ENCODE measurements at places on chromosomes 11 and 22.

GRCh38 chr11:70517988-70518907 is 119.9 kb downstream of the CTTN start:
- no peak for DNase-seq

GRCh38 chr11:126061707-126062678 is 673 bp downstream of the CDON start:
- peak; percentile 24 for DNase-seq

DNA sequence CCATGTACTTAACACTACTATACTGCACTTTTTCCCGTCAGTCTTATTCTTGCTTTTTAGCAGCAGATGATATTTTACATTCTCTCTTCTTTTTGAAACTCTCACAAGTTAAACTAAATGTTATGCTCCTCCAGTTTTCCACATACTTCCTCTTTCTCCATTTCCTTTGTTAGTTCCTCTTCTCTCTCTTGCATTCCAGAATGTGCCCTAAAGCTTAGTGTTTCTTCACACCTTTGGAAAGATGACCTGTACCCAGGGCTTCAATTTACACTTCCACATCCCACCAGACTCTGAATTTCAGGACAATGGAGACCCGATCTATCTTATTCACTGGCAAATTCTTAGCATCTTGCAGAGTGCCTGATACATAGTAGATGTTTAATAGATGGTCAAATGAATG is 51.8 kb downstream of the APIP start:
- DNase-seq, result no peak

DNA sequence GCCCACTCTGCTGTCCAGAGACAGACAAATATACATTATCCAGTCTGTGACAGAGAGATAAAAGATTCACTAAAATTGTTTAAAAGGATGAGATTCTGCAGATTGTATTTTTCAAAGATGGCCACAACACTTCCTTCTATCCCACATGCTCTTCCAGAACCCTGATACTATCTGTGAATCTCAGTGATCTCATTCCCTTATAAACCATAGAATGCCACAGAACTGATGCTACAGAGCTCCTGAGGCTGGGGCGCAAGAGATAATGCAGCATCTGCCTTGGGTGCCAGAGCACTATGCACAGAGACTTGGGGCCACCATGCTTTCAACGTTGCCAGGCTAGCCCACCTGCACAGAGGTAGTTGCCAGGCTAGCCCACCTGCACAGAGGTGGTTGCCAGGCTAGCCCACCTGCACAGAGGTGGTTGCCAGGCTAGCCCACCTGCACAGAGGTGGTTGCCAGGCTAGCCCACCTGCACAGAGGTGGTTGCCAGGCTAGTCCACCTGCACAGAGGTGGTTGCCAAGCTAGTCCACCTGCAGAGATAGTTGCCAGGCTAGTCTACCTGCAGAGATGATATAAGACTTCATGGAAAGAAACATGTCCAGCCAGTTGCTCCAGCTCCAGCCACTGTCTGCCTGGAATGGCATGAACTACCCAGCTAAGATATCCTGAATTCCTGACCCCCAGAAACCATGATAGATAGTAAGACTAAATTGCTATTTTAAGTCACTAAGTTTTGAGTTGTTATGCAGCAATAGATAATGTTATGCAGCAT is 17.6 kb upstream of the SEPTIN5 start:
- no peak for DNase-seq

- DNase-seq, result no peak
These were observed 39.4 kb downstream of the SHANK2 start for GRCh38 chr11:71212871-71213559.

DNA sequence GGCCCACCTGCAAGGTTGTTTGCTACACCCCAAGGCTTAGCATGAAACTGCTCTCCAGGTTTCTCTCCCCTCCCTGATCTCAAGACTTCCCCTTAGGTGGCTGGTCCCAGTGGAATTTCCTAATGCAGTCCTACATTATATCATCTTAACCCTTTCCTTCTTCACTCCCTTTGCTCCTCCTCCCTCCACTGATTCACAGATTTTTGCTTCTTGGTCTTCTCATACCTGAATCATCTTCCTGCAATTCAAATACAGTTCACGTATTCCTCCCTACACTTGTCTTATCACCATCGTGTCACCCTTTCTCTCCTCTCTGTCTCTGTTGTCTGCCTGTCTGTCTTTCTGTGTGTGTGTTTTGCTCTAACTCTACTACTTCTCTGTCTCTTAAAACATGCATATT is 17.0 kb downstream of the MMP10 start:
- no peak for DNase-seq

GRCh38 chr22:17115945-17116565 is 5.1 kb downstream of the TMEM121B start:
- no peak for DNase-seq

GRCh38 chr22:42869888-42870480 is 12.9 kb upstream of the ARFGAP3 start:
- no peak for DNase-seq

GRCh38 chr22:28142361-28142961 is 223.4 kb upstream of the PITPNB start:
- DNase-seq, result peak; percentile 45

DNA sequence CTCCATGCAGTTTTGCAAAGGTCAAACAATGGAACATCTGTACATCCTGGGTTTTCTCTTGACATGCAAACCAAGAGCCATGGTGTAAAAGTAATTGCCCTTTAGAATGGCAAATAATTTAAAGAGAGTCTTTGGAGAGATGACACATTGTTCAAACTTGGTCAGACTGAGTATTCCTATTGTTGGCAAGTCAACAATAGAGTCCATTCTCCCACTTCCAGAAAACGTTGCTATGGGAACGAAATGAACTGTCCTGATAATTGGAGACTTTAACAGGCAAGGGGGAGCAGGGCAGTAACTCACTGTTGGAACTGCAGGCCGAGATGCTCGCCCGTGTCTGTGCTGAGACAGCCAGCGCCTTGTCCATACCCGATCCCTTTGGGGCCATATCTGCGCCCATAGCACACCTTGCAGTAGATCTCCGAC is 13.9 kb downstream of the CSRP3 start:
- DNase-seq, result no peak

DNA sequence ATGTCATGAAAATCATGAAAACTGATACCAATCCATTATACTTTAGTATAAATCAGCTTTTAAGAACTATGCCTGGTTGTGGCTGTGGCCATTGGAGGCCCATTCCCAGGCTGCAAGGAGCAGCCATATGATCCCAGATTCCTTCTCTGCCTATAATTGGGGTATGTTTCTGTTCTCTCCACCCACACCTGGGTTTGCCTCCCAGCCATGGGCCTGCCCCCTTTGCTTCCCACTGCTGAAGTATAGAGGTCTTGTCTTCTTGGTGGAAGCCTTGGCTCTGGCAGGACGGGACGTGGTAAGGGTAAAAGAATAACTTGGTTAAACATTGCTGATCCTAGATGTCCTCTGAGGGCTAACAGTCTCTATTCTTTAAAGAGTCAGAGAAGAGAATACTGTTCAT is 2.4 kb downstream of the MICAL2 start:
- DNase-seq, result no peak

GRCh38 chr11:94658888-94659287 is 91.7 kb downstream of the PIWIL4 start:
- no peak for DNase-seq

GRCh38 chr11:121626507-121626875 is 173.7 kb upstream of the SORL1-AS1 start:
- DNase-seq, result no peak

GRCh38 chr22:21628386-21629254 is 1.2 kb downstream of the YDJC start:
- DNase-seq, result no peak

DNA sequence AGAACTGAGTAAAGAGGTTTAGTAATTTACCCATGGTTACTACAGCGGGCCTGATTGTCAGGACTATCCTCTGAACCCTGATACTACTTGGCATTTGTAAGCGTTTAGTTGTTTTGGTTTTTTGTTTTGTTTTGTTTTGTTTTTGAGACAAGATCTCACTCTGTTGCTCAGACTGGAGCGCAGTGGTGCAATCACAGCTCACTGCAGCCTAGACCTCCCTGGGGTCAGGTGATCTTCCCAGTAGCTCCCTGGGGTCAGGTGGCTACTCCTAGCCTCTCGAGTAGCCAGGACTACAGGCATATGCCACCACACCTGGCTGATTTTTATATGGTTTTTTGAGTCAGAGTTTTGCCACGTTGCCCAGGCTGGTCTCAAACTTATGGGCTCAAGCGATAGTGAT is 118.6 kb downstream of the WNT11 start:
- DNase-seq, result no peak

DNA sequence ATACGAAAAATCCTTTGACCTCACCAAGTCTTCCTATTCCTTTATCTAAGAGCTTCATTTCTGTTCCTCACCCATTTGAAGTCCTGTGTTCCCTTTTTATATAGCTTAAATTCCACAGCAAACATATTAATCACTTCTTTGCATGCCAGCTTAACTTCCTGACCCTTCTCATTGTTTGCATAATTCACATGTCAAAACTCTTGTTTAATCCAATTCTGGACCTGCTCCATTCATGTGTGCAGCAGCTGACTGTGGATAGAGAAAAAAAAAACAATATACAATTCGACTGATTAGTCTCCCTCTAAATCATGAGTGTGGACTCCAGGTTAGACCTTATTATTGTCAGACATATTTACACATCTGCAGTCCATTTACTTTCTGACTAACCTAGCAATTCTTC is 991.2 kb upstream of the TENM4 start:
- DNase-seq, result no peak

DNA sequence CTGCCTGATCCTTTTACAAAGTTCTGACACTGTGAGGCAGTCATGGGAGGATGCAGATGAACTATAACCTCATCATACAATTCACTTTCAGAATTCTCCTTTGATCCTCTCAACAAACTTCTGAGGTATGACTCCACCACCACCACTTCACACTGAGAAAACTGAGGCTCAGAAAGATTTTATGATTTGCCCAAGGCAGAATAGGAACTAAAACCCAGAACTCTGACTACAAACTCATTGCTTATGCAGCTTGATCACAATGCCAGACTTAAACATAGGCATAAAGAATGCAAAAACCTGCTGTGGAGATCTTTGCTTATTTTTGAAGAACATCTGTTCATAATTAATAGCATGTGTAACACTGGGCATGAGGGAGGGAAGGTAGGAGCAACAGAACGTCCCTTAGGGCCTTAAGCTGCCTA is 20.4 kb downstream of the FAM168A start:
- no peak for DNase-seq

GRCh38 chr22:29313126-29313575 is 2.3 kb downstream of the RASL10A start:
- DNase-seq, result no peak

- no peak for DNase-seq
These were observed 2.6 kb downstream of the EWSR1 start for GRCh38 chr22:29270475-29271271.

DNA sequence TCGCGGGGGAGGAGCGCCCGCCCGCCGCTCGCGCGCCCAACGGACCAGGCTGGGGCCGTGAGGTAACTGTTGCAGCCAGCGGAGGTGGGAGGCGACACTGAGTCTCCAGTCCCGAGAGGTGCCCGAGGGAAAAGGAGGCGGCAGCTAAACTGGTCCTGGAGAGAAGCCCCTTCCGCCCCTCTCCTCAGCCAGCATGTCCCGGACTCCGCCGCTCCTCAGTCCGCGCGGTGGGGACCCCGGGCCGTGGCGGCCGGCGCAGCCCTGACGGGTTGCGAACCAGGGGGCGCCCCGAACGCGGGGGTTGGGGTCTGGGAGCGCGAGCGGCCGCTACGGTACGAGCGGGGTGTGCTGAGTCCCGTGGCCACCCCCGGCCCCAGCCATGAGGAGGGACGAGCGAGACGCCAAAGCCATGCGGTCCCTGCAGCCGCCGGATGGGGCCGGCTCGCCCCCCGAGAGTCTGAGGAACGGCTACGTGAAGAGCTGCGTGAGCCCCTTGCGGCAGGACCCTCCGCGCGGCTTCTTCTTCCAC is at the start of gene PDE3B:
TSS of gene PDE3B (plus strand) at position 108 of the 529 bp plus-strand sequence. CDS start at position 380, 272 bp downstream.
- peak; percentile 18 for DNase-seq

DNA sequence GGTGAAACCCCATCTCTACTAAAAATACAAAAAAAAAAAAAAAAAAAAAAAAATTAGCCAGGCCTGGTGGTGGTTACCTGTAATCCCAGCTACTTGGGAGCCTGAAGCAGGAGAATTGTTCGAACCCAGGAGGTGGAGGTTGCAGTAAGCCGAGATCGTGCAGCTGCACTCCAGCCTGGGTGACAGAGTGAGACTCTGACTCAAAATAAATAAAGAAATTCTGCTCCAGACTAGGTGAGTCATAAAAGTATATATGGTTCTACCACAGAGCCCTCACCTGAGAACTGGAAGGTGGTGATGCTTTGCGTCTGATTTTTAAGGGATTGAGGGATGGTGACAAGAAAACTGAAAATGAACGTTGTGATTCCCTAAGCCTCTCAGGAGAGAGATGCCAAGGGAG is 58.4 kb downstream of the NTM start:
- DNase-seq, result no peak

DNA sequence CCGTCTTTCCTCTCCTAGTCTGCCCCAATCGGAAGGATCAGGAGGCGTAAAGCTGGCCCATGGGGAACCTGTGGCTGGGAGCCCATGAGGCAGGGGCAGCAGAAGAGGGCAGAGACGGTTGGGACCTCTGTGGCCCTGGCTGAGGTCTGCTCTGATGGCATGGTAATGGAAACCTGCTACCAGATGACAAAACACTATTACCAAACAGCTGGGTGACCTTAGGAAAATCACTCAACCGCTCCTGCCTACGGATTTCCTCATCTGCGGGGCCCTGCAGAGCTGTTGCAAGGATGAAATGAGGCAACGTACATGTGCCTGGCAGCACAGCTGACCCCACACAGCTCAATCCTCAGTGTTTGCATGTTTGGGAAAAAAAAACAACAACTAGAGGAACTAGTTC is 4.6 kb downstream of the AP5B1 start:
- no peak for DNase-seq

DNA sequence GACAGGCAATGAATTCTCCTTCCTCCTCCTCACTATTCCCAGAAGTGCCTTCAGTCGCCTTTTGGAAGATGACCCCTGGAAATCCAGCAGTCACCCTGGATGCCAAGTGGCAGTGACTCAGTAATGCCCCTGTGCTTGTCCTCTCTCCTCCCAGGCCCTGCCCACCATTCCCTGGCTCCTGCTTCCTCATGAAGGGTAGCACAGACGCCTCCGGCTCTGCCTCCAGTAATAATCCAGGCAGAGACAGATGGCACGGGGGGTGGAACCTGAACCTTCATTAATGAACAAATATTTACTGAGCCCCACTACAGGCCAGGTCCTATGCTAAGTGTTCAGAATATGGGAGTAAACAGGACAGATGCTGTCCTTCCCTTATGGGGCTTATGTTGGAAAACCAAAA is 23.2 kb downstream of the SYT13 start:
- no peak for DNase-seq

GRCh38 chr11:77113382-77114088 is 10.9 kb downstream of the OMP start:
- DNase-seq, result peak; percentile 70

All from HTR-8/SVneo (cell line).